ENCODE measurements at places on chromosomes 5 and 9. TPM values are rescaled to one million over a fixed set of nuclear protein-coding genes. Genes with fewer than 3 reads are reported as not detected.

The C1QTNF3 gene
- polyA plus RNA-seq, result 53.3 TPM

The PIP5KL1 gene
- 1.1 TPM for polyA plus RNA-seq

The KLHL3 gene
- polyA plus RNA-seq, result 16.9 TPM

The DCAF12 gene
- polyA plus RNA-seq, result 63.5 TPM

The ROR2 gene
- 14.1 TPM for polyA plus RNA-seq

The IFNA2 gene
- not detected for polyA plus RNA-seq

The CCDC152 gene
- 16.7 TPM for polyA plus RNA-seq

The RASEF gene
- polyA plus RNA-seq, result 6.3 TPM
